ENCODE measurements at places on chromosomes 6 and 20.

- DNase-seq, result no peak
Measured at GRCh38 chr6:11358904-11359830, 126.7 kb upstream of the NEDD9 start.

DNA sequence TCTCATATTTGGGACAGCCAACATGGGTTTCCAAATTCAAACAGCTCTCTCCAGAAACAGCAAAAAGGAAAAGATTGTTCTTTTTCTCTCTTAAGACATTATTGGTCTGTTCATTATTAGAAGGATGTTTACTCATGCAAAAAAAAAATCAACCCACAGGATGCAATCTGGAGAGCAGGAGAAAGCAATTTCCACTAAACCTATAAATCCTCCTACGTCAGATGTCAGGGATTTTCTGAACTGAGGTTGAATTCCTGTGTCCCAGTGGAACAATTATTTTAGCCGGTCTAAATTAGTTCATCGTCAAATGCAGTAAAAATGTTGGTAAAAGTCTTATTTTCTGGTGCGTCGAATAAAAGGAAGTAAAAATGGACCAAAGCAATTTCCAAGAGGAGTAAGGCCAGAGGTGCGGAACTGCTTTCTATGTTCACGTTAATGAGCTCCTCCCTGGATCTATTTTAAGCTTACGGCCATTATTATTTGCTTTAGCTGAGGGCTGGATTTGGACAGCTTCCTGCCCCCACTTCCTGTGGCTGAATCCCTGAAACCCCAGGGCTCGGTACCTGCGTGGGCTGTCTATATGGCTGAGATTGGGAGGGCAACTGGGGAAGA, at the start of gene GABRR1:
Gene GABRR1, minus strand, starts transcription at position 60 of the 612 bp plus-strand sequence. Its CDS starts 36 bp downstream, at position 24.
- DNase-seq, result no peak

DNA sequence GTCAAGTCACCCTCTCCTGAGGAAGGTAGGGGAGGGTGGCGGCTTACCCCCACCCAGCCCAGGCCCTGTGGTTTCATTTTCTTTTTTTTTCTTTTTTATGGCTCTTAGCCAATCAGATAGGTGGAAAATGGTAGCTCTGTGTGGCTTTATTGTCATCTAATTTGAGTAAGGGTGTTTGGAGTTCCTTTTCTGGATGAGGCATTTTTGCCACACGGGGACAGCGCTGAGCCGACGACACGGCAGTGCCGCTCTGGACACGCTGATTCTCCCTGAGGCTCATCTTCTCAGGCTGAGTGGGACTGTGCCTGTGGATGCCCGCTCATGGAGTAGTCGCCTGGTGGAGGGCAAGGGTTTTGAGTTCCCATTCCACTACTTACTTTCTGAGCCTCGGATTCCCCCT, 37.6 kb upstream of the ANGPT4 start:
- DNase-seq, result peak; percentile 27

DNA sequence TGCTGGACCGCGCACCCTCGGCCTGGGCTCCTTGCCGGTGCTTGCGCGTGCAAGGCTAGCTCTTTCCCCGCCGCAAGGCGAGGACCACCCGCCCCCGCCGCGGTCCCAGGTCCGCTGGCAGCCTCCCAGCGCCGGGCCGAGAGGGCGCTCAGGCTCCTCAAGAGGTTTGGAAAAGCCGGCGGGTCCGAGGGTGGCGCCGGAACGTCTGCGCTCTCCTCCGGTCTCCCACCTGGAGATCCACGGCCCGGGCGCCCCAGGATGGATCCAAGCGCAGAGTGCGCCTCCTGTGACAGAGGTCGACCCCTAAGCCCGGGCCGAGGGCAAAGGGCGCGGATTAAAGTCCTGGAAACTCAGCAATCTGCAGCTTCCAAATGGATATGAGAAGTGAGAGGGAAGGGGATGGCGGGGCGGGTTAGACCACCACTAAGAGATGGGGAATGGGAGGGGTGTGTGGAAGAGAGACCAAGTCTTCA, 575 bp upstream of the MICAL1 start:
- no peak for DNase-seq

DNA sequence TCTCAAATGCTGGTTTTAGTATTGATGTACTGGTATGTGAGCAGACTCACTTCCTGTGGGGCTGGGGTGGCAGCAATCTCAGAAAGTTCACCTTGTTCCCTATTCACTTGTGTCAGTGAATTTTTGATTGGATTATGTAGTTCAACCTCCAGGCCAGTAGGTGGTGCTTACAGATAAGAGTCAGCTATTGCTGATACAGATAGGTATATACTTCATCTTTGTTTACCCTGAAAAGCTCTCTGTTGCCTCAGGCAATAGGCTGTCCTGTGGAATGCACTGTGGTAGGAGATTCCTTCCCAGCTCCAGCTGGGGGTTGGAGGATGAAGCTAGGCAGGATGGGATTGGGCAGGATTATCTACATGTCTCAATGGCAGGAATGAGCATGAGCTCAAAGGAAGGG, 851.2 kb upstream of the EYS start:
- DNase-seq, result no peak

- DNase-seq, result no peak
Measured at GRCh38 chr6:32472781-32473375, 33.2 kb downstream of the HLA-DRA start.

GRCh38 chr6:168320634-168321033, 1.1 kb upstream of the DACT2 start:
- DNase-seq, result no peak

GRCh38 chr20:24729896-24730605, 219.0 kb upstream of the CST7 start:
- DNase-seq, result no peak

GRCh38 chr20:59828125-59829053, 105.0 kb downstream of the SYCP2 start:
- no peak for DNase-seq

- no peak for DNase-seq
Measured at GRCh38 chr6:142155091-142155490, 8.0 kb downstream of the VTA1 start.

GRCh38 chr6:158219228-158219627, 51.1 kb downstream of the GTF2H5 start:
- DNase-seq, result no peak

- DNase-seq, result no peak
Measured at GRCh38 chr6:53641348-53641747, 24.2 kb downstream of the KLHL31 start.

DNA sequence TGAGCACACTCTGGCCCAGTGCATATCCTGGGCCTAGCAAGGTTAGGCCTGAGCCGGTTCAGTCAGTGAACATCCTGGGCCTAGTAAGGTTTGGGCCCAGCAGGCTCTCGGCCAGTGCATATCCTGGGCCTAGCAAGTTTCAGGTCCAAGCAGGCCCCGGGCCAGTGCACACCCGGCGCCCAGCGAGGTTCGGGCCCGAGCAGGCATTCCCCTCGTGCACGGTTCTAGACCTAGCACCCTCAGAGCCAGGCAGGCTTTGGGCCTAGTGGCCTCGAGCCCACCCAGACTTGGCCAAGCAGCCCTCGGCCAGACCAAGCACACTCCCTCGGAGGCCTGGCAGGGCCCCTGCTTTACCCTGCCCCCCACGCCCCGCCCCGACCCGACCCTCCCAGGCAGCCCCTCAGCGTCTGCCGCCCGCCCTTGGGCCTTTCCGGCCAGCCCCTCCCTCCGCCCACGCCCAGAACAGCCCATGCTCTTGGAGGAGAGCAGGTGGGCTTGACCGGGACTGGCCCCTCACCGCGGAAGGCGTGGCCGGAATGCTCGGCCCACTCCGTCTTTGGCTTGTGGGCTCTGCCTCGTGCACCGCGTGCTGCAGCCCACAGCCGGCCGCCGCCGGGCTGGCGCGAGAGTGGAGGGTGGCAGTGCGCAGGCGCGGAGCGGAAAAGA, at the start of gene CTCFL:
Gene CTCFL, minus strand, starts transcription at position 630 of the 666 bp plus-strand sequence. CDS start 935 bp downstream, outside the sequence.
- DNase-seq, result no peak
